Pulmonary artery endothelial cell (primary cell): ENCODE measurements at places on chromosomes 7 and 10. TPM values are rescaled to one million over a fixed set of nuclear protein-coding genes. Genes with fewer than 3 reads are reported as not detected.

Gene PLAC9
- total RNA-seq: 5.3 and 8.2 TPM in 2 replicates

Gene FAM180A
- total RNA-seq: not detected in 2 replicates

- DNase-seq: no peak
Measured at GRCh38 chr10:8017277-8017676, 37.2 kb upstream of the GATA3 start.

DNA sequence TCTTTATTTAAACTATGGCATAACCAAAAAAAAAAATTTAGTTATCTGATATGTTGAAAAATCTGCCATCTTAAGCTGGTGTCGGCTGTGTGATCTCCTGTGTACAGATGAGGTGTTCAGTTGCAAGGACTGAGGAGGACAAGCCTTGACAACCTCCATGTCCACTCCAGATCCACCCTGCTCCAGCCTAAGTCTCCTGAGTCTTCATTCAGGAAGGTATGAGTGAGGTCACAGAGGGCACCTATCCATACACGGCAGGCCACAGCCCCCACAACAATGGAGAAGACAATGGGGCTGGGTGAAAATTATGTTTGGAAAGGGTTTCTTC lies 16.1 kb downstream of the TARP start:
- DNase-seq: no peak

DNA sequence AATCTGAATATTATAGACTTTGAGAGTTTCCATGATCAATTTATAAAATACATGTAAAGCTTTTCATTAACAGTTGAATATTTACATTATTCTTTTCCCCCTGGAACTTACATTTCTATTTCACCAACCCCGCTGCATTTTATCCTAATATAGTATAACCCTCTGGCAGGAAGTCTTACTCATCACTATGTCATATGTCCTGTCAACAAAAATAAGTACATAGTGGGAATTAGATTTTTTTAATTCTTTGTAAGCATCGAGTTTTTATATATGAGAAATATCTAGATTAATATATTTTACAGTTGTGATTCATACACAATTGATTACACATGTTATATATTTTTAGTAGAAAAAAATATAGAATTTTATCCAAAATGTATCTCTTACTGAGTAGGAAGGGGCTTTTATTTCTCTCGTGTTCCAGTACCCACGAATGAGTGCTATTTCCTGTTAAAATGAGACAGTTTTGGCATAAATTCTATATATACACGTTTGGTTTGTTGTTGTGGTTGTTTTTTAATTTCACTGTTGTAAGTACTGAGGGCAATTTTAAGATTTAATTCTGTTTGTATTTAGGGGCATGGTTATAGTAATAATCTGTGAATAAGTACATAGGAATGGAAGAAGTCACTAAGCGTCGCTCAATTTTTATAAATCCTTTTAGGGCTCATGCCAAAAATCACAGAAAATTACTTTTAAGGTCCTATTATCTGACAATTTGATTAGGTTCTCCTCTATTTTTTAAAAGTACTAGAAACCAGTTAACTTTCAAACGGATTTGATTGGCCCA lies 87.1 kb downstream of the HECW1 start:
- DNase-seq: no peak
